ENCODE measurements at places on chromosomes 3 and 15.

GRCh38 chr3:63351159-63352007, 73.3 kb downstream of the SYNPR start:
- no peak for DNase-seq

GRCh38 chr3:71389911-71390573, 193.5 kb downstream of the FOXP1 start:
- DNase-seq = peak; percentile 46

GRCh38 chr3:42901073-42901415, 4.9 kb upstream of the ZNF662 start:
- DNase-seq = no peak

- no peak for DNase-seq
Observed at GRCh38 chr15:36458411-36458810, 121.0 kb upstream of the CDIN1 start.

DNA sequence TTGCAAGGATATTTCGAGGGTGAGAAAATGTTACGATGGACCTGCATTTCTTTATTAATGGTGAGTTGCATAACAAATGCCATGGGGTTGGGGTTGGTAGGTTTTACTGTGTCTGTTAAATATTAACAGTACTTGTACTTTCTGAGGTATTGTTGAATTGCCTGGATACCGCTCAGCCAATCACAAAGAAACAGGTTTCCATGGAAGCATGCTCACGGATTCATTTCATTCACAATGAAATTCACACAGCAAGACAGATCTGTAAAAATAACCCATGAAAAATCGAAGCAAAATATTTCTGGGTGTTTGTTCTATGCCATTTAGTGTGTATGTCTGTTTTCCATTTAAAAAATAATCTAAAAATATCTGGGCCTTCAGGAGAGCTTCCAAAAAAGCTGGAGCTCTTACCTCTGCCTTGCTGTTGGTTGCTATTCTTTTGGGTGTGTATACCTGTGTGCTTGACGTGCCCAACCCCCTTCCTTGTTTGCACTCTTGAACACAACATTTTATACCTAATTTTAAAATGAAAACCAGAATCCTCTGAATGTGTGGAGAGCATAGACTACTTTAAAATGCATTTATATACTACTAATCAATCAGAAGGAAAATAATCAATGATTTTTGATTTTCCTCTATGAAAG, 479.8 kb upstream of the TBL1XR1 start:
- DNase-seq = no peak

DNA sequence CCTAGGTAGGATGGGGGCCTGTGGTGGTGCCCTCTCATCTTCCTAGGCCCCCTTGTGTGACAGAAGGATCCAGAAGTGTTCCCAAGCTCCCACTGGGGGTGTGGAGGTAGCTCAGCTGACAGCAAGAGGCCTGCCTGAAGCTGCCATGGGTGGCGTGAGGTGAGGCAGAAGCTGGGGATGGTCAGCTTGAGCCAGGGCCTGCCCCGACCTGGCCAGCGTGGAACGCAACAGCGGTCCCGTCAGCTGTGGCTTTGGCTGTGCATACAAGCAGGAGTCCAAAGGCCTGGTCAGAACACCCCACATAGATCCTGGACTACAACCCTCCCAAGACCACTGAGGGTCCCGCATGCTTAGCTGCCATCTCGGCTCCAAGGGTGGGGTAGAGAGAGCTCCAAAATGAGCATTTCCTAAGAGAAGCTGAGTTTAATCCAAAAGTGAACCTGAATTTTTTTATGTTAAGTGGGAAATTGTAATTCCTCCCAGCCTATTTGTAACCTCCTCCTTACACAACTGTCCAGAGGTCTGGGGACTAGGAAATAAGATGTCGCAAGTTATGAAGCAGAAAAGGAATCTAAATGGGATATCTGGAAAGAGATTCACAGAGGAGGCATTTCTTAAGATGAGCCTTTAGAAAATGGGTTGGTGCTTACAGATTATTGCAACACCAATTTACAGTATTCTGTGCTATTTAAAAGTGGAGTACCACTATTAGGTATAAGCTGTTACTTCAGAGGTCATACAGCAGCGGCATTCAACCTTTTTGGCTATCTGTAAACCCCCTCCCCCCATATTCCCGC, 9.9 kb upstream of the PLA2G4D start:
- no peak for DNase-seq

DNA sequence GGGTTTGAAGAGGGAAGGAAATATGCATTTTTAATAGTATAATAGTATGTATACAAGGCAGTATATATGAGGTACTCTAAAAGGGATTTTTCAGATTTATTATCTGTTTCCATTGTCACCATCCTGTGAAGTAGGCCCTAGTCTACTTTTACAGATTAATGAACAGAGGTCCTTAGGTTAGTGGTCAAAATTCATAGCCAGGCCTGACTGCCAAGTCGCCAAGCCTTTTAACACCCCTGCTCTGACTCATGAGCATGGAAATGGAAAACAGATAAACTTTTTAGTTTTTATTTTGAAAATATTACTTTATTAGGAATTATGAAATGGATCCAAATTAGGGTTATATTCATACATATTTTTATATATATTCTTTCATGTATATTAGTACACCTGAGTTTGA, 146.9 kb downstream of the BBX start:
- no peak for DNase-seq

- no peak for DNase-seq
Observed at GRCh38 chr3:41467481-41467880, 268.2 kb downstream of the CTNNB1 start.

- no peak for DNase-seq
Observed at GRCh38 chr3:36918050-36918449, 26.8 kb downstream of the TRANK1 start.

DNA sequence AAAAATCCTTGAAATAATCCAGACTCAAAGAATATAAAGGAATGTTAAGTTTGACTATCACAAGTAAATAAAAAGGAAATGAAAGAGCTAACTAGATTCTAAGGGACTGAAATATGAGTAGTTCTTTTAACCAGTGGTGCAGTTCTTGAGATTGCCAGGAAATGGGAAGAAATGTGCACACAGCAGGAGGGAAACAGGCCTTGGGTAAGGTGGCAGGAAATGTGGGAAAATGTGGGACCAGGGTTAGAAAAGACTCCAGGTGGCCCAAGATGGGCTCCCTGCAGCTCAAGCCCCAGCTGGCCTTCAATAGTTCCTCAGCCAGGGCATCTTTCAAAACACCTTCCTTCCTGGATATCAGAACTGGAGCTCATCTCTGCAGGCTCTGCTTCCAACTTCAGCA, 181.3 kb downstream of the ISL2 start:
- DNase-seq = no peak

- peak; percentile 17 for DNase-seq
Observed at GRCh38 chr3:14138878-14139655, 14.2 kb downstream of the TMEM43 start.

GRCh38 chr3:49053543-49053942, 24.3 kb upstream of the IMPDH2 start:
- no peak for DNase-seq

DNA sequence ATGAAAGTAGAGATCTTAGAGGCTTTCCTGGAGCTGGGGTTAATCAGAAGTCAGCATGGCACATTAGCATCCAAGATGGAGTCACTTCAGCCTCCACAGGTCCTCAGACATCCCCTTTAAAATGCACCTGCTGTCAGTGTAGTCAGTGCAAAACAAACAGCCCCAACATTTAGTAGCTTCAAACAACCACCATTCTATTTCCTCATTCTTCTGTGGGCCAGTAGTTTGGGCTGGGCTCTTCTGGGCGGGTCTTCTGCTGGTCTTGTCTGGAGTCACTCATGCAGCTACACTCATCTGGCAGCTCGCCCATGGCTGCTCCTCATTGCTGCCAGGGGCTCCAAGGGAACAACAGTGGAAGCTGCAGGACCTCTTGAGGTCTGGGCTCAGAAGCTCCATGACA, 99.9 kb downstream of the TLE3 start:
- DNase-seq = no peak

GRCh38 chr3:40989141-40990061, 209.9 kb upstream of the CTNNB1 start:
- no peak for DNase-seq

DNA sequence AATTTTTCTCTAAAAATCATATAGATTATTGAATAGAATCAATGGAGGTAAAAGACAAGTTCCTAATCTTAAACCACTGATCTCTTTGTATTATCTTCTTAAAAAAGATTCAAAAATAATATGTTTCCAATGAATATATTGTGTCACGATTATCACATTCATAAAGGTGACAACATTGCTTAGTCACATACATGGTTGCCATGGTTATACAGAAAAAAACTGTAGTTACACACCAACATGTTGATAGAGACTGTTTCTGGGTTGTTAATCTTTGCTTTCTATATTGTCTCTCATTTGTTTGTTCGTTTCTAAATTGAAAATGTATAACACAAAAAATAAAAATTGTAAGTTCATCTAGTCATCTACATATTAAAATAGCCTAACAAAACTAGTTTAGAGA, 376.0 kb upstream of the ALCAM start:
- no peak for DNase-seq

DNA sequence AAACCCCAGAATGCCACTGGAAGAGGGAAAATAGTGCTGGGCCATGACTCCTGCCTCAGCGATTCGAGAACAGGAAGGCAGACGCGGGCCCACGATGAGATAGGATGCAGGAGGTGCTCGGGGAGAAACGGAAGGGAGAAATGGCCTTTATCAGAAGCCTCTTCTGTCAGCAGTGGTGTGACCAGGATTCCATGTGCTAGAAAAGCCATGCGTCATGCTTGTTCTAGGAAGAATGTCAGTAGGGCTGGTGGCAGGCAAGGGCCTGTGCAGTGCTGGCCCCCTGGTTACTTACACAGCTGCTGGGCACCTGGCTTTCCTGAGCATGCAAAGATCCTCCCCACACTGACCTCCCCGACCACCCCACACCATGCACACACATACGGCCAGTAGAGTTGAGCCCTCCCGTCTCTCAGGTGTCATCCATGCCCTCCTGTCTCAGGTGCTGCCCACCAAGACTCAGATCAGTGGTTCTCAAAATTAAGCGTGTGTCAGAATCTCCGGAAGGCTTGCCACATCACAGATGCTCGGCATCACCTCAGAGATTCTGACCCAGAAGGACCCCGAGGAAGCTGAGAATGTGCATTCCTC, 106.7 kb downstream of the ADAMTS17 start:
- no peak for DNase-seq

DNA sequence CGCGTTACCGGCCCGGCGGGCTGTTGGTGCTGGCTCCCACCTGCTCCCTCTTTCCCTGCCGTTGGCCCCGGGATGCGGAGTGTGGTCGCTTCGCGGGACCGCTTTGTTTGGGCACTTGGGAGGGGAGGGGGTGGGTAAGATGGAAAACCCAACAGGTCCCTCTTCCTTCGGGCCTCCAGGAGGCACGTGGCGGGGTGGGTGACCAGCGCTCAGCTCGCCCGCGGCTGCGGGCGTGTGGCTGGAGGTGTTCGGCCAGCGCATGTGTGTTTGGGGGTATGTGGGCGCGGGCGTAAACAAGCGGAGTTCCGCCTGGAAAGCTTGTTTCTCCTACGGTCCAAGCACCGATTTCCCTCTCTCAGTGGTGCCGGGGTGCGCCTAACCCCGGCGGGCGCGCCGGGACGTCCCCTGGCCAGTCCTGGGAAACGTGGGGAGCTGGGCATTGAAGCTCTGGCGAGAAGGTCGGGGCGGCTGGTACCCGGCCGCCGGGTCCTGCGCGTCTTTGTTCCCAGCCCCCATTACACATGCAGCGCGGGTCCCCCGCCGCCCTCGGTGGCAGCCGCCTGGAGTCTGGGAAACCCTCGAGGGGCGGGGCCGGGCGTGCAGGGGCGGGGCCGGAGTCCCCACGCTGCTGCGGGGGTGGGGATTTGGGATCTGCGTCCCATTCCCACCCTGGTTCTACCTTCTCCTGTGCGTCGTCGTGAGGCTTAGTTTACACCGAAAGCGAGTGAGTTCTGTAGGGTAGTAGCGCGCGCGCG, 1.4 kb downstream of the ACVR2B start:
- DNase-seq = peak; percentile 66

- no peak for DNase-seq
Observed at GRCh38 chr15:32857732-32858131, 139.9 kb downstream of the GREM1 start.

DNA sequence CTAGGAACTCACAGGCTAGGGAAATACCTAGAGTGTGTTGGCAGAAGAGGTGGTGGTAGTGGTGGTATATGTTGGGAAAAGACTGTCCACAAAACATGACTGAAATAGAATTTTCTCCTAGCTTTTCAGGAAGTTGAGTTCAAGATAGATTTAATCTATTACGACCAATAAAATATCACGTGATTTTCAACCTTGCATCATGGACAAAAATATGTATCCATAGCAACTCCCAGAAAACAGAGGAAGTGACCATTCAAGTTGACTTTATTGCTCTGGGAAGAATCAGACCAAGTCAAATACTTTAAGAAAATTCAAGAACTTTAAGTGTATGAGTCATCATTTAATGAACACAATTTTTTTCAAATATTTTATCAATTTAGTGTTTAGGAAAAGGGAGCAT, 347.0 kb upstream of the ZNF385D start:
- DNase-seq = no peak

Measured in activated naive CD4-positive, alpha-beta T cell treated with anti-CD3 and anti-CD28 coated beads, Interleukin-2, amount 10 ng/mL, durations not matched to agents 7 days and 5 days (primary cell).